ENCODE measurements at places on chromosomes 5 and 9.

DNA sequence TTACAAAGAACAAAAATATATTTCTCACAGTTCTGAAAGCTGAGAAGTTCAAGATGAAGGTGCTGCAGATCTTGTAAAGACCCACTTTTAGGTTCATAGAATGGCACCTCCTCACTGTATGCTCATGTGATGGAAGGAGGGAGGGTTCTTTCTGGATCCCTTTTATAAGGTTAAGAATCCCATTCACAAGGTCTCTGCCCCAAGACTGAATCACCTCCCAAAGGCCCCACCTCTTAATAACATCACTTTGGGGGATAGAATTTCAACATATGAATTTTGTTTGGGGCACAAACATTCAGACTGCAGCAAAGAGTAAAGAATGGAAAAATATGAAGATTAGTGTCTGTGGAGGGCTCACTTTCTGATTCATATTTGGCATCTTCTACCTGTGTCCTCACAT, 77.1 kb upstream of the PRR16 start:
- no peak for DNase-seq

DNA sequence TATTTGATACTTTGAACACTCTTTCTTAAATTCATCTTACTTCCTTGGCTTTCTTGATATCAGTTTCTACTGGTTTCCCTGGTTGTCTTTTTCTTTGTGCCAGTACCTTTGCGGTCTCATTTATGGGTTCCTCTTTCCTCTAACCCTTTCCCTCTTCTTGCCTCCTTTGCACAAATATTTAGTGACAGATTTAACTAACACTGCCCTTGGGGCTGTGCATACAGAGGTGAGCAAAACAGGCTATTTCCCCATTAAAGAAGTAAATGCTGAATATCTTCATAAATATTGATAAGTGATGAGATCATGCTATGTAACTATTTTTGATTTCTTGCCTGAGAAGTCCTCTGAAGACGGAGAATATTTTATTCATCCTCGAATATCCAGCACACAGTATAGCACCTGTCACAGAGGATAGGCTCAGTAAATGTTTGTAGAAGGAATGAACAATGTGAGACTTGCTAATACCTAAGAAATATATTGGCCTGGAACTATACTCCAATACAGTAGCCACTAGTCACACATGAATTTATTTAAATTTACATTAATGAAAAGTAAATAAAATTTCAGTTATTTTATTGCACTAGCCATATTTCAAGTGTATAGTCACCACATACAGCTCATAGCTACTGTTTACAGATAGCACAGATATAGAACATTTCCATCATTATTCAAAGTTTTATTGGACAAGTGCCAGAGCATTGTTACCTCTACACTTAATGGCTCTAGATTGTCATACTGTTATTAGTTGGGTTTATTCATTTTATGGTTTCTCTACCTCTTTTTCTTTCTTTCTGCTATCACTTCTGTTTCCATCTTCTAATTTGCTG, 90.4 kb downstream of the RIC1 start:
- DNase-seq = no peak

GRCh38 chr5:143198332-143198731, 205.2 kb downstream of the NR3C1 start:
- no peak for DNase-seq

- no peak for DNase-seq
Observed at GRCh38 chr9:373759-374206, 159.1 kb downstream of the DOCK8 start.

GRCh38 chr5:54146916-54147315, 163.5 kb downstream of the ARL15 start:
- no peak for DNase-seq

DNA sequence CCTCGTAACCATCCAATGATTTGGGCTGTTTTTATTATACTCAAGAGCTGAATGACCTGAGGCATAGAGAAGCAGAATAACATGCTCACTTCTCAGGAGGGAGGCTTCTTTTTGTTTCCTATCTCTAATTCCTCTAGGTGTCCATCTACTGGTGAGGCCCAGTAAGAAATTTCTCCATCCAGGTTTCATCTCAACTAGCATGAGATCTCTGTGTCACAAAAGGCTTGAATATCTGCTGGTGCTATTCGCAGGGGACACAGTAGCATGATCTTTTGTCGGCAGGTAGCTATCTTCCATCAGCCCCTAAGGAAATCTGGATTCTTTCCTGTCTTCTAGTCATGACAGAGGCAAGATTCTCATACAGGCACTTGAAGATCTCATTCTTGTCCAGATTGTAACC, 8.9 kb downstream of the IFNE start:
- no peak for DNase-seq

DNA sequence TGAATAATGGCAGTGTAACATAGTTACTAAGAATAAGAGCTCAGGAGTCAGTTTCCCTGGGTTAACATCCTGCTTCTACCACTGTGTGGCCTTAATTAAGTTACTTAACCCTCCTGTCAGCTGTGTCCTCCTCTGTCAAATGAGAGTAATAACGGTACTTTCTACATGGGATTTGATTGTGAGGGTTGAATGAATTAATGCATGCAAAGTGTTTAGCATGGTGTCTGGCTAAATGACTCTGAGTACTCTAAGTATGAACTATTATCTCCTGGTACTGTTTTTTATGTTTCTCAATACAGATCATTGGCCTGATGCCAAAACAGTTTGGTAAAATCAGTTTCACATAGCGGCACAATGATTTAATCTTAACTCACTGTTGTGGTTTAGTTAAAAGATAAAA, 19.6 kb downstream of the ZNF131 start:
- no peak for DNase-seq

GRCh38 chr9:110447476-110447875, 109.8 kb upstream of the TXNDC8 start:
- no peak for DNase-seq

DNA sequence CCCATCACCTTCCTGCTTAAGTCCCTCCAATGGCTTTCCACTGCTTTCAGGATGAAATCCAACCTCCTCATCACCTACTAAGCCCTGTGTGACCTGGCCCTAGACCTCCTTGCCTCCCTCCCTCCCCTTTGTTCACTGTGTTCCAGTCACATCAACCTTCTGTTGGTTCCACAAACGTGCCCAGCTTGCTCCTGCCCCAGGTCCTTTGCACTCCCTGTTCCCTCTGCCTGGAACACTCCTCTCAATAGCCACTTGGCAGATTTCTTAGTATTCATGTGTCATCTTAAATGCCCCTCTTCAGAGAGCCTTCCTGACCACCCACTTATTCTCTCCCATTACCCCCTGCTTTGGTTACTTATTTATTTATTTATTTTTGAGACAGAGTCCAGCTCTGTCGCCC, 24.1 kb upstream of the STXBP1 start:
- DNase-seq = no peak

GRCh38 chr9:130893341-130894101, 3.1 kb downstream of the QRFP start:
- no peak for DNase-seq

GRCh38 chr5:98954392-98955028, 25.7 kb upstream of the CHD1 start:
- no peak for DNase-seq

GRCh38 chr5:107294669-107295068, 376.1 kb downstream of the EFNA5 start:
- DNase-seq = no peak

DNA sequence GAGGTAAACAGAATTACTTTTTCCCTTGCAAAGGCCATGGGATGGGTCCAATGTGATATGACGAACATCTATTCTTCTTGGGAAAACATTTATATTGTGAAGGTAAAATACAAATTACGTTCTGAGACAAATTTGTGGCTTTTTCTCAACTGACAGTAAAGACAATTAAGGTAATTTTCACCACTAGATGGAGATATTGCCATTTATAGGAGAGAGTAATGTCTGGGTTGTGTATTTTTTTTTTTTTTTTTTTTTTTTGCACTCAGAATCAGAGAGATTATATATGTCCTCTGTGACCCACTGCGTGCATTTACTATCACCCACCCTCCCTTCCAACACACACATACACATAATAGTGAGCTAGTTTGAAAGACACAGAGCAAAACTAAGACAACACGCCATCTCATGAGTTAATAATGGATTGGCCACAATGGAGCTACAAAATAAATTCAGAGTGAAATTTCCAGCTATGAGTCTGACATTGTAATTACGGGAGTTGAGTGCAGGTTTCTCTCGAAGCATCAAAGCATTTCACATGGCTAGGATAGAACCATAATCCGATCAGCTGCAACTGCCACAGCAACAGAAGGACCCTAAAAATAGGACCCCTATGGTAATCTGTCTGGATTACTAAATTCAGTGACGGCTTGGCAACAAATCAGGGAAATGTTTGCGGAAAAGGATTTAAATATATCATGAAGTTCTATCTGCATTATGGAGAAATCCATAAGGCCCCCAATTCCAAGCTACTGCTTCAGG, 49.2 kb downstream of the ANXA1 start:
- DNase-seq = no peak

DNA sequence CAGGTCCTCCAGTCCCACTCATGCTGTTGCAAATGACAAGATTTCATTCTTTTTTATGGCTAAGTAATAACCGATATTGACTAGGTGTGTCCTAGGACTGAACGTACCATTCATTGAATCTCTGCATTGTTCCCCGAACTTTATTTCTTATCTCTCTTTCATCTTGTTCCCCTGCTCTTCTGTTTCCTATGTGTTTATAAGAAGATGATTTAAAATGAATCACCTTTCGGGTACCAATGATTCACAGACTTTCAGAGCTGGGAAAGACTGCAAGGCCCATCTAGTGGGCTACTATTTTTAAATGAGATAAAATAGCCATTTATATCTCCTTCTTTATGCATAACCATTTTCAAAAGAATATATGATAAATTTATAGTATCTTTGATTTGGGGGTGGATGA, 133.0 kb downstream of the CDH18 start:
- DNase-seq = no peak

DNA sequence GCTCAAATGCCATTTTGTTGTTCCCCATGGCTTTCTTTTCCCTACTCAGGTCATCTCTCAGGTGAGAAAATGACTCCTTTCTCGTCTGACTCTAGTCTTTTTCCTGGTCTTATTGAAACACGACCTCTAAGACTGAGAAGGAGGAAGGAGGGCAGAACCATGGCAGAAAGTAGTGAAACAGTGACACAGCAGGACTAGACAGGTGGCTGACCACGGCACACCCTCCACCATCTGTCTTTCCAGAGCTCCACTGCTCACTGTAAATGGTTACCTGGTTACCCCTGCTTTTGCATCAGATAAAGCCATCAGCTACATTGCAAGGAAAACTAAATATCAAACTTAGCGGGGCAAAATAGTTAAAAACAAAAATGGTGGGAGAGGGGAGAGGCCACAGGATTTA, 30.9 kb downstream of the NR4A3 start:
- no peak for DNase-seq

- no peak for DNase-seq
Observed at GRCh38 chr9:8486095-8486494, 686.5 kb upstream of the DMAC1 start.

- no peak for DNase-seq
Observed at GRCh38 chr9:36135741-36136271, 727 bp upstream of the GLIPR2 start.

DNA sequence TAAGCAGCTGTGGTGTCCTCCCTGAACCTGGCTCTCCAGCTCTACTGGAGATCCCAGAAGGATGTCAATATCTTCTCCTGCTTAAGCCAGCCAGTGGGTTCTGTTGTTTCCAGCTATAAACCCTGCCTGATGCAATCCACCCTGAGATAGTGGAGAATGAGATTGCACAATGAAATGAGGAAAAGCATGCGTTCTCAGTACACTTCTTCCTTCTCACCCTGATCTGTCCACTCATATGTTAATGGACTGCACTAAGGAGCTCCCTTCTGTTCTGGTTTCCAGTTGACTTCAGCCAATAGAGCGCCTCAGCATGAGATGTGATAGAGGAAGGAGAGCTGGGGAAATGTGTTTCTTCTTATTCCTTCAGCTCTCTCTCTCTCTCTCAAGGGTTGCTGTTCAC, 40.0 kb upstream of the CDH6 start:
- DNase-seq = no peak

- no peak for DNase-seq
Observed at GRCh38 chr5:154513669-154514084, 35.6 kb upstream of the HAND1 start.

DNA sequence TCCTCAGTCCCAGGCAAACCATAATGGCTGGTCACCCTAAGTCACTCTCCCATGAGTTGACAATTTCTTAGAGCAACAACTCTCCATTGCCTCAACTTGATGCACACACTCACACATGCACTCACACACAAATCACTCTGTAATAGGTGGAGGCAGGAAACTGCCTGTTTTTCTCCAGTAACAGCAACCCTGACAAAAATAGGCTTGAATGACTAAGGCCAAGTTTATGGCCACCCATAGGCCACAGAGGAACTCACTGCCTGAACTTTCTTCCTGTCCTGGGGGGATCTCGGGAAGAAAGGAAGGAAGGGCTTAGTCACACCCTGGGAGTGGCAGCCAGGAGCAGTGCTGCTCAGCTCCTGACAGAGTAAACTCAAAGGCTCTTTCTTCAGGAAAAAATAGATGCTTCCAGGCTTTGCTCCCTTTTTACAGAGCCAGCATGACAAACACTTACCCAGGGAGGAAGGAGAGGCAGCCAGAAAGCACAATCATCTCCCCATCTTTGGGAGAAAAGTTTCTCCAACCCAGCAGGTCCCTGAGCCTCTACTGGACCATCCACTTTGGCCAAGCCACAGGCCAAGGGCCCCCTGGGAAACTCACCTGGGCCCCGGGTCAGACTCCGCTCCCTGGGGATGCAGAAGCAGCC, 368 bp downstream of the SH3TC2 start:
- DNase-seq = no peak

DNA sequence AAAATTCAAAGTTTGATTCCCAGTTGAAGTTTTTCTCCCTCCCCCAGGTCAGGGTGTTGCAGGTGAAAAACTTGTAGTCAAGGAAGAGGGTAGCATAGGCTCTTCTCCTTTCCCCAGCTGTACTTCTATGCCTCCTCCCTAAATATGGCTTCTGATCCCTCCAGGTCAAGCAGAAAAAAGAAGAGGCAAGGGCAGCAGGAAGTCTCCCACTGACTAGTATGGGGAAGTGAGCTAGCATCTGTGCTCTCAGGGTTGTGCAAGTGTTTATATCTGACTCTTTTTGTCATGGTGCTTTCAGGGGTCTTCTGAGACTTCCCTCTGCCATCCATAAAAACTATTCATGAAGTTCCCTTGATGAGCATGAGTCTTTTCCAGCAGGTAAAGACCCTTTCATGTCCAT, 76.0 kb downstream of the ATPSCKMT start:
- DNase-seq = no peak

- no peak for DNase-seq
Observed at GRCh38 chr5:115313052-115313451, 16.6 kb upstream of the CCDC112 start.

All from effector CD8-positive, alpha-beta T cell (primary cell).